ENCODE measurements at places on chromosomes 5 and 9. TPM values are rescaled to one million over a fixed set of nuclear protein-coding genes. Genes with fewer than 3 reads are reported as not detected.

DNA sequence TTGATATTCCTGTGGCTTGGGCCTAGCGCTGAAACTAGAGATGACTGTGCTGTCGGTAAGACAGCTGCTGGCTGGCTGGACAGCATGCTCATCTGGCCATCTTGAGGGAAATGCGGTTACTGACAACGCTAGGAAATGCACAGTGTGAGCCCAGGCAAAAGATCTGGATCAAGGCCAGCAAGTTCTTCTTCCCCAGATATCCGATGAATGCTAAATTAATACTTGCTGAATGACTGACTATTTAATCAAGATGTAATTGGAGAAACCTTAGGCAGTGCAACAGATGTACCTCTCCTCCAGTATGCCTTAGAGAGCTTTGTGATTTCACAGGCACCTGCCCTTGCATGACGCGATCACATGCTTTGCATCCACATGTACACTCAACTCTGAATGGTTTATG, 659.1 kb downstream of the EFNA5 start:
- DNase-seq: no peak
- no peaks in the 10 kb centered on the region for H3K27me3 ChIP-seq
- no peak overlapping the region for H3K4me3 ChIP-seq
- H3K27ac ChIP-seq: no peak overlapping the region

DNA sequence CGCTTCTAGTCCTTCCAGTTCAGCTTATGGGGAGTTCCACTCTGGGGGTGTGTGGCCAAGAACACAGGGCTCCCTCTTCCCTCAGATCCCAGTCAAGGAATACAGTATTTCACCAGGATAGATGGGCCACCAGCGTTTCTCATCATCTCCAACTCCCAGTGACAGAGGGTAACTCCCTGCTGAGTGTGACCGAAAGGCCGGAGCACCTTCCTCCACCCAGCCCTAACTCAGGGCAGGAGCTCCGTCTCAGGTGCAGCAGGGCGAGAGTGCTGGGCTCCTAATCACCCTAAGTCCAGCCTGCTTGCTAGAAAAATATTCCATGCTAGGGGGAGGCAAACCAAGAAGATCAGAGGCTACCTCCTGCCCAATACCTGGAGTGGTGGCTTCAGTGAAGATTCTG, 102.6 kb downstream of the ADAMTS2 start:
- DNase-seq: no peak
- no peak overlapping the region for H3K27ac ChIP-seq
- peaks cover 20% of the 10 kb centered on the region for H3K27me3 ChIP-seq
- H3K4me3 ChIP-seq: no peak overlapping the region
- no peaks in the 10 kb centered on the region for H3K4me1 ChIP-seq

- no peak overlapping the region for H3K27ac ChIP-seq
- no peaks in the 10 kb centered on the region for H3K4me1 ChIP-seq
- no peaks in the 10 kb centered on the region for H3K27me3 ChIP-seq
These were observed 20.2 kb downstream of the NIPSNAP3B start for GRCh38 chr9:104784098-104784497.

Gene FNIP1
- 16.8 TPM for total RNA-seq

GRCh38 chr5:141393267-141393666, 834 bp downstream of the PCDHGA8 start:
- H3K27me3 ChIP-seq: peaks cover 60% of the 10 kb centered on the region
- no peak overlapping the region for H3K27ac ChIP-seq
- H3K4me1 ChIP-seq: no peaks in the 10 kb centered on the region
- peaks cover 19% of the 10 kb centered on the region for H3K36me3 ChIP-seq
- no peak overlapping the region for H3K4me3 ChIP-seq

Gene PAEP
- total RNA-seq: not detected

DNA sequence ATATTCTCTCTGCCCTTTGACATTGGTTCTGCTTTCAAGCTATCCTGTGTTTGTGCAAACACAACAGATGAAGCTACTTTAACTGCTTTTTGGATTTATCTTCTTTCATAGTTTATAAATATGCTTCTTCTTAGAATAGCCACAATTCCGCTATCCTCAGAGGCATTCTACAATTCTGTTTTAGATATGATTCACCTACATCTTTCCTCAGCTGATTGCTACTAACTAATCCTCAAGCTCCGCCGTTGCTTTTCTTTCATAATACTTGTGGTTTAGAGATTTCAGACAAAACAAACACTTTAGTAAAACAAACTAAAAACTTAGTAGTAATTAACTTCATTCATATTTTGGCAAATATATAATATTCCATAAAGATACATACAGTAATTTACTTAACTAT, 52.5 kb downstream of the ECPAS start:
- H3K36me3 ChIP-seq: peaks cover 44% of the 10 kb centered on the region
- DNase-seq: no peak
- no peak overlapping the region for H3K27ac ChIP-seq
- H3K4me1 ChIP-seq: peaks cover 9% of the 10 kb centered on the region

DNA sequence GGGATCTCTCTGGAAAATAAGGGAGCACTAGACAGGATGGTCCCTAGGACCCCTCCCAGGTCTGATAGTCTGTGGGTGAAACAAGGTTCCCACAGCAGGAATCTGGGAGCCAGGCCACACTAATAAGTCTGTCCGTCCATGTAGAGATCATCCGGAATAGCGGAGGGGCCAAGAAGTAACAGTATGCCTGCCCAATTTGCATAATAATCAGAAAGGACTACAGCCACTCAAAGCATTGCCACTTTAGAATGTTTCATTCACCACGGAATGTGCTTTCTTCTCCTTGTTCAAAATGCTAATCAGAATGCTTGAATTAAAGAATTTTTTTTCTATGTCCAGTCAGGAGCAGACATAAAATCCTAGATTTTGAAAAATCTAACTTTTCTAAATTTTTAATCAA, 254.9 kb downstream of the ACTL7B start:
- no peak for DNase-seq
- no peak overlapping the region for H3K4me3 ChIP-seq
- H3K27ac ChIP-seq: no peak overlapping the region
- no peaks in the 10 kb centered on the region for H3K36me3 ChIP-seq
- no peaks in the 10 kb centered on the region for H3K4me1 ChIP-seq

Gene C9orf50
- not detected for total RNA-seq

GRCh38 chr9:104091116-104091515, 3.0 kb upstream of the SMC2 start:
- peaks cover 9% of the 10 kb centered on the region for H3K36me3 ChIP-seq
- no peaks in the 10 kb centered on the region for H3K27me3 ChIP-seq
- H3K4me1 ChIP-seq: peaks cover 28% of the 10 kb centered on the region
- no peak for DNase-seq

DNA sequence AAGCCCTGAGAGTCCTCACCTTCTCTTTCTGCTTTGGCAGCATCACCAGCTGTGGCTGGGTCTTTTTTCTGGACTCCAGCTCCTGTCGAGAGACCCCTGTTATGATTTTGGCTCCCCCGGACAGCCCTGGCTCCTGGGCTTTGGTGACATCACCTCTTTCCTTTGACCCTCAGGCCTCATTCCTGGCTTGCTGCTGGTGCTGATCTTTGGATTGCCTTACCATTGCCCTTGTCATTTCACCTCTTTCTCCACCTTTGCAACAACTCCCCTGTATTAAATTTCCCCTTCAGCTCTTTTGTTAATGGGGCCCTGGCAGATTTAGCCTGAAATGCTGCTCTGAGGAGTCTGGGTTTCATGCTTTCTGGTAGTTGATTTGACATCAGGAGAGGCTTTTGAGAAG, 322.8 kb downstream of the ZSWIM6 start:
- no peak overlapping the region for H3K4me3 ChIP-seq
- H3K27me3 ChIP-seq: peaks cover 11% of the 10 kb centered on the region

Gene PSD2
- total RNA-seq: not detected

DNA sequence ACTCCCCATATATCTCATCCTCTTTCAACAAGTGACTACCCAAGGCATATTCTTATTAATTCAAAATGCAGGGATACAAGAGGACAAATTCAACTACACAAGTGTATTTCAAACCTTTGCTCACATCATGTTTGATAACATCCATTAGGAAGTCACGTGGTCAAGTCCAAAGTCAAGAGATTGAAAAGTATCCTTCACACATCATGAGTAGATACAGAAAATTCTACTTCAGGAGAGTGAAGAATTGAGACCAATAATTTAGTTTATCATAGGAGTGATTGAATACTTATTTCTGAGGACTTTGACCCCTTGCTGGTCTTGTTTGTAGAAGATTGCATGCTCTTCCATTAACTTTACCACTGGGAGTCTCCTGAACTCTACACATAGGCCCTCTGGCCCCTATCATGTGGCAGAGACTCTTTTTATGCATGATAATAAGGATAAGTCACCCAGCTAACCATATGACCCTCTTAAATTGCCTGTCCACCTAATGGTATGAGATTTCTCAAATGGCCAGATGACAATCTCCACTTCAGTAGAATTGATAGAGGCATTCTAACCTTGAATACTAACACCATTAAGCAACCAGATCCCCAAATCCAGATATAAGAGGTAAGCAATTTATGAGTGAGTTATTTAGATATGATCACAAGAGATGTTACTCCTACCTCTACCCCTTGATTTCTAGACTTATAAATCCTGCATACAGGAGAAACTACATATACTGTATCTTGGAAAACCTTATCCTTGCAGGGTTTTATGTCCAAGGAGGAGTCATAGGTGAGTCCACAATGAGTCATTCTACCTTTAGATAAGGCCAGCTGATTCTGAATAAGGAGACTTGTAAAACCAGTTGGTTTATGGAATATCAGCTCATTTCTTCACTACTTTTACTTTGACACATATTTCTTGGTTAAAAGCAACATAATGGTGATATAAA, 26.6 kb upstream of the SLC46A2 start:
- H3K4me3 ChIP-seq: no peak overlapping the region
- H3K27ac ChIP-seq: no peak overlapping the region
- no peaks in the 10 kb centered on the region for H3K36me3 ChIP-seq
- no peaks in the 10 kb centered on the region for H3K4me1 ChIP-seq

- no peak overlapping the region for H3K4me3 ChIP-seq
- no peak for DNase-seq
- no peaks in the 10 kb centered on the region for H3K36me3 ChIP-seq
- H3K27ac ChIP-seq: no peak overlapping the region
- H3K27me3 ChIP-seq: no peaks in the 10 kb centered on the region
These were observed 57.8 kb upstream of the ANXA1 start for GRCh38 chr9:73093740-73094379.

DNA sequence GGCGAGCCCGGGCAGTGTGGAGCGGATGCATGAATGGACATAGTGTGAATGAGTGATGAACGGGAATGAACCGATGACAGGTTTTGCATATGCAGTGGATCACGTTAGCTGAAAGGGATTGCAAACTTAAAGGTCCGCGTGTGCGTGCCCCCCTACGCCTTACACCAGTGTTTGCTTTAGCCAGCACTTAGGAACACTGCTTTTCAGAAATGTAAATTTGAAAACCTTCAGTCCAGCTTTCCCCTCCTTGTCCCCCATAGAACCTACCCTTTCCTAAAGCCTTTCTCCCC, 692 bp downstream of the PSAT1 start:
- H3K36me3 ChIP-seq: peaks cover 32% of the 10 kb centered on the region
- H3K4me3 ChIP-seq: peak overlapping the region; percentile 81
- DNase-seq: no peak
- H3K4me1 ChIP-seq: peaks cover 39% of the 10 kb centered on the region

DNA sequence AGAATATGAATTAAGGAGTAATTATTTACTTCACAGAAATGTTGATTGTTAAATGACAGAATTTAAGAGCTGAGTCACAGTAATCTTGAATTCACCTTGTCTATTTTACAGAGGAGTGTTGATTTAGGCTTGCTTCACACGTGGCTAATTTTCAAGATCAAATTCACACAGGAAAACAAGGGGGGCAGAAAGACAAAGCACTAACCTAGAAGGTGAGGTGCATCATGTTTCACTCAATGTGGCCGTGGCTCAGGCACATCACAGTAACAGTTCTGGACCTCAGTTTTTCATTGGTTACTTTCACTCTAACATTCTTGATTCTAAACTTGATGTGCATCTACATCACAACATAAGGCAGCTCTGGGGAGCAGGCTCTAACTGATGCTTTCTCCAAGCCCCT, 69.6 kb upstream of the GNAQ start:
- no peak for DNase-seq
- no peak overlapping the region for H3K27ac ChIP-seq
- H3K27me3 ChIP-seq: no peaks in the 10 kb centered on the region
- H3K4me3 ChIP-seq: no peak overlapping the region
- peaks cover under 1% of the 10 kb centered on the region for H3K36me3 ChIP-seq

GRCh38 chr5:133244242-133244641, 192.4 kb downstream of the HSPA4 start:
- no peaks in the 10 kb centered on the region for H3K36me3 ChIP-seq
- DNase-seq: peak; percentile 27
- H3K4me3 ChIP-seq: no peak overlapping the region

GRCh38 chr9:33233626-33234342, 6.2 kb upstream of the SPINK4 start:
- no peak overlapping the region for H3K4me3 ChIP-seq
- DNase-seq: peak; percentile 22

Measured in activated naive CD4-positive, alpha-beta T cell treated with anti-CD3 and anti-CD28 coated beads for 36 hours (primary cell).